NCI-H526 treated with DMSO at 0.1 percent for 48 hours (cell line): ENCODE measurements at places on chromosomes 7 and 10.

DNA sequence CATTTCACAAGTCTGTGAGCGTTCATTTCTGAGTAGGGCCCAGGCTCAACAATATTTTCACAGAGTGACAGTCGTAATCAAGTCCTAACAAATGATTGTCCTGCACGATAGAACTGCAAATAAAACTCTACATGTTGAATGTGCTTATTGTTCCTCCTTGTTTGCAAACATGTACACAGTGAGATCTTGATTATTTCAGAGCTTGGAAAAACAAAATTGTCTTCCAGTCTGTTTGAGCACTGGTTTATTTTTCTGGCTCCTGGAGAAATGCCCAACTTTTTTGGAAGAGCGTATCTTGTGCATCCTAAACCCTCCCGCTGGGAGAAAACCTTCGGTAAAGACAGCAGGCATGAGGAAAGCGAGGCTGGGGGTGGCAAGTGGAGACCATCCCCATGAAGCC, 91.1 kb downstream of the TEX36 start:
- DNase-seq, result no peak

DNA sequence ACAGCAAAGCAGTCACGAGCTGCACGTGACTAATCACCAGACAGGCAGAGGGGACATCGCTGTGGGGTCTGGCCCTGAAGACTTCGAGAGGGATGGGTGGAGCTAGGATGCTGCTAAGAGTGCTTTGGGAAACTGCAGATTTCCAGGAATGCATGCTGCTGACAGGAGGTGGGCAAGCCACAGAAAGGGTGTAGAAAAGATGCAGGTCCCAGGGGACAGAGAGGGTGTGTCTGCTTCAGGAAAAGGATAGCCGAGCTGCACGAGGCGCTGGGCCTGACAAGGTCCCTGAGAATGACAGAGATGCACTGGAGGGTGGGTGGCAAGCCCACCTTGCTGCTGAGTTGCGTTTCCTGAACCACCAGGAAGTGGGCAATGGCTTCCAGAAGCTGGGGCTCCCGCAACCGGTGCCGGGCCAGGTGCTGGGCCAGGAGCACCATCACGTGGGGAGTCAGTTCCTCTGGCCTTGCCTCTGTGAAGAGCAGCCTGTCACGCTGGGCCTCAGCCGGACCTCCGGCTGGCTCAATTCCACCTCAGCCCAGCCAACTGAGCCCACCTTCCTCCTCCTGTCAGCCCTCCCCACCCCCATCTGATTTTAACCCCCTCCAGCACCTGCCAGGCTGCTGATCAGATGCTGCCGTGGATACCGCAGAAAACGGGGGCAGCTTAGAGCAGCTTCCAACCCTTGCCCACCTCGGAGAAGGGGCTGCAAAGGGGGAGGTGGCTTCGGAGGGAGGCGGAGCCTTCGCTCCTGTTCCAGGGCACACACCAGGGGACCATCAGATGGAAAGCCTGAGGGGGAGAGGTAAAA, 2.2 kb downstream of the FASTK start:
- DNase-seq, result peak; percentile 31

DNA sequence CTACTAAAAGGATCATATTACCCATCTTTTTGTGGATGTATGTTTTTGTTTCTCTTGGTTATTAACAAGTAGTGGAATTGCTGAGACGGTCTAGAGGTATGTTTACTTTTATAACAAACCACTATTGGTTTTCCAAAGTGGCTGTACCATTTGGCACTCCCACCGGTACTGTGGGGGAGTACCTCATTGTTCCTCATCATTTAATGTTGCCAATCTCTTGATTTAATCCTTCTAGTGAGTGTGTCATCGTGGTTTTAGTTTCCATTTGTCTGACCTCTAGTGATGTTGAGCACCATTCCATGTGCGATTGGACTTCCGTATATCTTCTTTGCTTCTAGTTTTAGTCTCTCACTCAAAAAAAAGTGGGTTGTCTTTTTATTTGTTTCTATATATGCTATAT, 50.4 kb downstream of the RBM33 start:
- DNase-seq, result no peak

- peak; percentile 53 for DNase-seq
Measured at GRCh38 chr10:101602761-101603398, 14.8 kb downstream of the DPCD start.

DNA sequence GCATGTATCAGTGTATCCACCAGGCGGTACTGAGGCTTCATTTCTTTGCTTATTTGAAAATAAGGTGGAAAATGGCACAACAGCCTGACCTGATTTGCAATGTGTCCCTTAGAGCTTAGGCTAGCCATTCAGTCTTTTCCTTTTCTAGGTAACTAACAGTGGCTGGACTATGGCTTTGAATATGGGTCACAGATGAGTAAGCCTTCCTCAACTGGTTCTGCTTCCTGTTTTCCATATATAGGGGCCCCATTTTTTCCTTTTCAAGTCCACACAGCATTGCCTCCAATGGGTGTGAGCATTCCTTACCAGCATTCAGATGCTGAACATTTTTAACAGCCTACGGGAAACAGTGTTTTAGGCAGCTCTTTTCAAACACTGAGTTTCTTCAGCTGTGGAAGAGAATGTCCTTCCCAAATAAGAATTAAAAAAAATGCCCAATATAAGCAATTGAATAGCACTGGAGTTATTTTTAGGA, 3.9 kb upstream of the ITGB1 start:
- peak; percentile 85 for DNase-seq

DNA sequence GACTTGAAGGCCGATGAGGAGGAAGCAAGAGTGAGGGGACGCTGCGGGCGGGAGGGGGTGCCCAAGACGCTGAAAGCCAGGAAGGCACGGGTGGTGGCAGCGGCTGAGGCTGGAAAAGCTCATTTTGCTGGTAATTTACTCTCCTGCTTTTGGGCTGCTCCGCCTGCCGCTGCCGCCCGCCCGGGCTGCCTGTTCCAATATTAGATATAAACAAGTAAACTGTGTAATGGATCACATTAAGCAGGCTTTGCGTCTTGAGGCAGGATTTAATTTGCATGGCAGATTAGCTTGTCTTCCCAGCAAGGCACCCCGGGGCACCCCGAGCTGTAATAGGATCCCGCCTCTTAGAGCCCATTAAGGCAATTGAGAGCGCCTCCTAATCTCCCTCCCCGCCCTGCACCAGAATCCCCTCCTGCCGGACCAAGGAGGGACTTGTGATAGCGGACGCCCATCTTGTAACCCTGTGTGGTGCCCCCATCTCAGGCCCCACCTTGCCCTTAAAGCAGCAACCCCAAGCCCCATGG, 46.1 kb upstream of the SLF2 start:
- no peak for DNase-seq

DNA sequence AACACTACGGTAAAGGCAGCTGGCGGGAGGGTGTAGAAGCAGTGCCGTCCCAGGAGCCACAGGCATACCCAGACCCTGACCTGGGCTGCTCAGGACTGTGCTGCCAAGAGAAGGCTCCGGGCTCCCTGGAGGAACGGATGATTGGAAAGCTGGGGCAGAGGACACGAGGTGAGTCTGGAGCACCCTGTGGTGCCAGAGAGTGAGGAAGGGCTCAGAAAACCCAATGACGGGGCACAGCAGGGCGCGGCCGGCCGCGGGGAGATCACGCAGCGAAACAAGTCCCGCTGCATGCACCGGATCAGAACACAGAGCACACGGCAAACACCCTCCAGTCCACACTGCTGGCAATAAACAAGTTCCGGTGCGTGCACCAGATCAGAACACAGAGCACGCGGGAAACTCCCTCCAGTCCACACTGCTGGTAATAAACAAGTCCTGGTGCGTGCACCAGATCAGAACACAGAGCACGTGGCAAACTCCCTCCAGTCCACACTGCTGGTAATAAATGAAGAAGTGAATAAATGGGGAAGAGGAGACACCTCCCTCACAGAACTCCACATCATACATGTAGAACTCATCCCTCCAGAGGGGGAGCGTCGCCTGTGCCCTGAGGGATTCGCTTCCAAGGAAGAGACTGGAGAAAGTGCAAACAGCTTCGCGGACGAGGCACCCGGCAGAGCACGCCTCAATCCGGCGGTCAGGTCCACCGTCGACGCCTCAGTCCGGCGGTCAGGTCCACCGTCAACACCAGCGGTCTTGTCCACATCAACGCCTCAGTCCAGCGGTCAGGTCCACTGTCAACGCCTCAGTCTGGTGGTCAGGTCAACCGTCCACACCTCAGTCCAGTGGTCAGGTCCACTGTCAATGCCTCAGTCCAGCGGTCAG, 265.0 kb downstream of the MAD1L1 start:
- DNase-seq, result no peak

DNA sequence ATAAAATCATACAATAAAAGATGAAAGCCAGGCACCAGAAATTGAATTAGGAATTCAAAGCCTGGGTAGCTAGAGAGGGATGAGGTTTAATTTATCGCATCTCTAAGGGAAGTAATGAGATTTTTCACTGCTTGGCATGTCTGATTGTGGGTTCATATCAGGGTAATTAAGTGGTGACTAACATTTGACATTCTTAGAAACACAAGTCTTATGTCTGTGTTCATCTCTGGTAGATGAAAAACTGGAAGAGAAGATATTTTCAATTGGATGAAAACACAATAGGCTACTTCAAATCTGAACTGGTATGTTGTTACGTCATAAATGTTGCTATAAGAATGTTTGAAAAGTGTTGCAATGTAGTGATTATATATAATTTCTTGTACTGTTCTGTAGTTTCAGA, 36.8 kb upstream of the ARMS2 start:
- no peak for DNase-seq

- peak; percentile 10 for DNase-seq
Measured at GRCh38 chr10:91796331-91797047, 1.7 kb upstream of the TNKS2 start.

- peak; percentile 57 for DNase-seq
Measured at GRCh38 chr10:131437556-131438475, 126.3 kb upstream of the TCERG1L start.

DNA sequence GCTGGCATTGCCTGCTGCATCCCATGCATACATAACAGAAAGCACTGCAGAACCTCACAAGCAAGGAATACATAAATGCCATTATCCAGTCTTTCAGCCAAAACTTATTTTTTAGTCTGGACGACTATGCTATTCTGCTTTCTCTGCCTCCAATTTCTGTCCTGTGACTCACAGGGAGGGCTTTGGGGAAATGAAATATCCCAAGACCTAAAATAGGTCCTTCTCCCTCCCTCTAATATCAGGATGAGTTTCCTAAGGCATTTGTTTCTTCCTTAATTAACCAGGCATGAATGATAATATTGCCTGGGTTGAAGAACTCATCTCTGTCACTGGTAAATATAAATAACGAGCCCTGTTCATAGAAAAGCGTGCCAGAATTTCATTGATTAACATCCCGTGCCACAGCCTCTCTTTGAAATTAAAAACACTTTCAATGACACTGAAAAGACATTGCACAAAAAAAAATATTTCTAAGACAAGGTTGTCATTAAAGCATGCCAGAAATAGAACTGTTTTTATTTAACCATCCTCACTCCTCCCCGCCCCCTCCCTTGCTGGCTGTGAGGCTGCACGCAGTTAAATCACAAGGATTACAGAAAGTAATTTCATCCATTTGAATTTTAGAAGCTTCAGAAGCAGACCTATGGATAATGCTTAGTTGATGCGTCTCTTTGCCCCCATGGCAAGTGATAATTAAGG, 103.0 kb upstream of the ANKRD1 start:
- DNase-seq, result no peak

- no peak for DNase-seq
Measured at GRCh38 chr10:117460846-117461765, 81.4 kb upstream of the EMX2 start.

- DNase-seq, result no peak
Measured at GRCh38 chr10:90381468-90381867, 476.4 kb downstream of the HTR7 start.

DNA sequence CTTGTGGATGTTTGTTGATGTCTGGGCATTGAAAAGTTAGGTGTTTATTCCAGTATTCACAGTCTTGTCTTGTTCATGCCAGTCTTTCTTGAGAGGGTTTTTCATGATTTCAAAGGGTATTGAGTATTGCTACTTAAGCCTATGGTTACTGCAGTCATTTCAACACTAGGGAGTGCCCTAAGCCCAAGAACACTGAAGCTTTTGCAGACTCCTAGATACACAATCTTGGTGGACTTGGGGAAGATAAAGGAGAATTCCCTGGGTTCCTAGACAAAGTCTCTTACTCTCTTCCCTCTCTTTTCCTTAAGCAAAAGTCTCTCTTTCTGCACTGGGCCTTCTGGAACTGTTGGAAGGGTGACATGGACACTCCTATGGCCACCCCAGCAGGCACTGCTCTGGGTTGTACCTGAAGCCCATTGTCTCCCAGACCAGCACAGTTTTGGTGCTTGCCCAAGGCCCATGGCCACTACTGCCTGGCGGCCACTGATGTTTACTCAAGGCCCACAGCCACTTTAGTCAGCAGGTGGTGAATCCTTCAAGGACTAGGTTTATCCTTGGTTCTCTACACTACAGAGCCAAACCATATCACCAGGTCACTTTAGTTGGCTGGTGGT, 24.9 kb downstream of the SAMD9 start:
- no peak for DNase-seq

GRCh38 chr7:3065724-3066143, 22.1 kb upstream of the CARD11 start:
- no peak for DNase-seq

DNA sequence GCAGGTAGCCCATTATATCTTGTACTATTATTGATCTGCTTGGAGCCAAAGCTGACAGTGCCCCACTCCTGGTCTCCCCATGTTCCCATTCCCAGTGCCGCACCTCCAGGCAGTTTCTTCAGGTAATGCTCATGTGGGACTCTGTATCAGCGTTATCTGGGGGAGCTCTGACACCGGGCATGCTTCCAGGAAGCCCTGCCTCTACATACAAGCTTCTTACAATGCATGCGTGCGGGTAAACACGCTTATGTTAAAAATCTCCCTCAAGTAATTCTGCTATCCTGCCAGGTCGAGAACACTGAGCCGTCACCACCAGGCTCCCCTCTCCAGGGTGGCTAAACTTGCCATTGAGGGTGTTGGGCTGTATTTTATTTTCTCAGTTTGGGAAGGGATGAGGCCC, 61.6 kb upstream of the LBX1 start:
- no peak for DNase-seq

DNA sequence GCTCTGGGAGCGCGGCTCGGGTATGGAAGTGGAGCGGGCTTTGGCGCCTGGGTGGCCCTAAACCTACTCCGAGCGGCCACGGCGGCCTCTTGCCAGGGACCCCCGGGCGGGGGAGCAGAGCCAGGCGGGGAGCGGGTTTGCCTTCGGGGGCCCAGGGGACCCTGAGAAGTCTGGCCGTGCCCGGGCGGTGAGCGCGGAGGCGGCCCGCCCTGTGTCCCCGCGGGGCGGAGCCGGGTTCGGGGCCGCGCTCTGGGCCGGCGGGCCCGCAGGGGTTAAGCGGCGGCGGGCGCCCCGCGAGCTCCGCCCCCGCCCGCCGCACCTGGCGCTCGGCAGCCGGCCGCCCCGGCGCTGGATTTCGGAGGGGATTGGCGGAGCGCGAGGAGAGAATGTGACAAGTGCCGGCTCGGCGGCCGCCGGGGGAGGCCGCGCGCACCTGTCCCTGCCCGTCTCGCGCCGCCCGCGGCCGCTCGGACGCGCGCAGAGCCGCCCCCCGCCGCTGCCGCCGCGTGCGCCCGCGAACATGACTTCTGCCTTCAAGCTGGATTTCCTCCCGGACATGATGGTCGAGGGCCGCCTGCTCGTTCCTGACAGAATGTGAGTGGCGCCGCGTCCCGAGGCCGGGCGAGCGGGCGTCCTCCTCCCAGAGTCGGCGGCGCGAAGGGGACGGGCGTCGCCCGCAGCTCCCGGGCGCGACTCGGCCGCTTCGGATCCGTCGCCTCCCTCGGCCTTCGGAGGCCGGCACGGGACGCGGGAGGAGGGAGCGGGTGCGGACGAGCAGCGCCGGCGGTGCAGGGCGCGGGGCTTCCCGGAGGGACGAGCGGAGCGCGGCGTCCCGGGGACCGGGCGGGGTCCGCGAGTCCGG, at the start of gene CELF2:
Gene CELF2 (plus strand): TSS at position 303 of the 862 bp plus-strand sequence. CDS start 218 bp downstream, at position 521.
- DNase-seq, result peak; percentile 68

GRCh38 chr7:108973075-108973474, 403.4 kb downstream of the DNAJB9 start:
- DNase-seq, result no peak
